ENCODE measurements at places on chromosomes 2 and 18.
A peak's percentile ranks its signal among the peaks of the same experiment; 100 is the strongest.

GRCh38 chr18:3368193-3368592, 81.8 kb upstream of the TGIF1 start:
- no peak for DNase-seq

DNA sequence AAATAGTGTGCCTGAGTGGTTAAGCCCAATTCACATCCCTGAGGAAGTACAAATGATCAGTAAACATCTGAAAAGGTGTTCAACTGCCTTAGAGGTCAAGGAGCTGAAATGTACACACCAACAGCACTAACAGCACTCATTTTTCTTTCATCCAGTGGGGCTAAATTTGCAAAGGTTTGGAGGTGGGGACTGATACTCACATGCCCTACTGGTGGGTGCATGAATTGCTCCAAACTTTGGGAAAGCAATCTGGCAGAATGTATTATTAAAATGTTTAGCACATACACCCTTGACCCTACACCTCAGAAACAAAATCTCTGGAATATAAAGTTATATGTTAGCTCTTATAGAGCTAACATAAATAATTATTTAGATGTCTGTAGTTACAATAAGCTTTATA, 19.0 kb upstream of the FAM178B start:
- no peak for DNase-seq

DNA sequence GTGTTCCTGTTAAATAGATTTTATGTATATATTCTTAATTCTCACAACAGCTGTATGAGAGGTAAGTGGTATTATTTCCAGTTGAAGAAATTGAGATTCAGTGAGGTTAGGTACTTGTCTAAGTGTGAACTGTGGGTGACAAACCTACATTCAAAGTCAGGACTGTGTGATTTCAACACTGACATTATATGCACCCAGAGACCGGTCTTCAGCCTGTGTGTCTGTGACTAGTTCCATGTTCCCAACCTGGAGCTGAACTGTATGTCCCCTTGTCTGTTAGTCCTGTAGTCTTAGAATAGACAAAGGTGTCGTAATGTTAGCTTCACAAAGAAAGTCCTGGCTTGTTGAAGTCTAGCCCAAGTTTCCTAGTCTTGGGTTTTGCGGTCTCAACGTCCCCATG, 17.4 kb downstream of the PLEKHB2 start:
- no peak for DNase-seq

DNA sequence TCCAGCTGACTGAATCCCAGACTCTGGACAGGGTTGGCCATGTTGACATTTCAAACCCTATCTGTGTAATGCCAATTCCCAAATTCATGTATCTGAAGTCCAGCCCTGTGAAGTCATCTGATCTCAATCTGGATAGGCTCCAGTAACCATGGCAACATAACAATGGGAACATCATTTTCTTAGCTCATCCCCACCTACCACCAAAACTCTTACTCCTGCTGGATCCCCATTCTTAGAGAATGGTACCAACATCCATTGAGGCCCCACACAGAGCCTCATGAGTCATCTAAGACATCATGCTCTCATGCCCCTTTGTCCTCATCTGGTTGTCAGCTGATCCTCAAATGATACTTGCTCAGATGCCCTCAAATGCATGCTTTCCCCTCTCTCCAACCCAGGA, 58.9 kb upstream of the TEX51 start:
- no peak for DNase-seq

- no peak for DNase-seq
These were observed 221.6 kb downstream of the PIK3C3 start for GRCh38 chr18:42176599-42176998.

DNA sequence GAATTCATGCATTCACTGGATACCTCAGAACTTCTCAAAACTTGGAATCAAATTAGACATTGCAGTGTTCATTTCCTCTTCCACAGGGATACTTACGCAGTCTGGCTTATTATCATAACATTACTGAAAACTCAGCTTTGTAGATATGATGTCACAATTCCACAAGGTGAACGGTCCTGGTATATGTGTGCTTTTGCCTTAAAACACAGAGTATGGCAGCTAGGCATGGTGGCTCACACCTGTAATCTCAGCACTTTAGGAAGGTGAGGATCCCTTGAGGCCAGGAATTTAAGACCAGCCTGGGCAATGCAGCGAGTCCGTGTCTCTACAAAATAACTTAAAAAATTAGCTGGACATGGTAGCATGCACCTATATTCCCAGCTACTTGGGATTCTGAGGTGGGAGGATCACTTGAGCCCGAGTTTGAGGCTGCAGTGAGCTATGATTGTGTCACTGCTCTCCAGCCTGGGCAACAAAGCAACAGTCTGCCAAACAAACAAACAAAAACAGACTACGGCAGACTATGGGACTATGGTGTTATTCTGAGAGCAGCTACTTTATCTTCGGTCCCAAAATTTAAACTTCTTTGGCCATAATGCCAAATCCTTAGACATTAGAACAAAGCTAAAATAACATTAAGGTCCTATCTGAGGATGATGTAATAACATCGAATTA, 1191.9 kb upstream of the SLC39A10 start:
- no peak for DNase-seq

GRCh38 chr18:45116116-45116515, 435.4 kb downstream of the SETBP1 start:
- no peak for DNase-seq

DNA sequence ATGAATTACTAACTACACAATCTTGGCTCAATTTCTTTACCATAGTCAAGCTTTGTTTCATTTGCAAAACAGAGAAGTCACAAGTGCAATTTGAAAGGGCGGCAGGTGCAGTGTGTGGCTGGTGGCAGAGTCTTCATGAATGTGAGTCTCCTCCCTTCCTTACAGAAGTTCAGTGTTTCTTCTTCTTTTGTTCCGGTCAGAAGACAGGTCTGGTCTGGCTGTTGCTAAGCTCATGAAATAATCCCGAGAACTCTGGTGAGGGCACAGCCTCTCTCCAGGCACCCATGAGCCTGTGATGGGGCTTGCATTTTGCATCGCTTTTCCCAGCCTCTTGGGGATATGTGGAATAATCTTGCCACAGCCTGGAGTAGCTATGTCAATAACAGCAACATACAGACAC, 824.8 kb upstream of the SALL3 start:
- DNase-seq: no peak

DNA sequence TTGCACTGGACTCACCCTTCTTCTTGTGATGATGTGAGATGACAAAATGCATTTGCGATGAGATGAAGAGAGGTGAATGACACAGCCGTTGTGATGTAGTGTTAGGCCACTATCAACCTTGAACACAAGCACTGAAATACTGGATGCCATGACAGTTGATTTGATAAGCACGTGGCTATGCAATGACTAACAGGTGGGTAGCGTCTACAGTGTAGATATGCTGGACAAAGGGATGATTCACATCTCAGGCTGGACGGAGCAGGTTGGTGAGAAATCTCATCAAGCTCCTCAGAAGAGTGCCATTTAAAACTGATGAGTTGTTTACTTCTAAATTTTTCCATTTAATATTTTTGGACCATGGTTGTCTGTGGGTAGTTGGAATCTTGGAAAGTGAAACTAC, 375.8 kb upstream of the LYPD1 start:
- DNase-seq: no peak

DNA sequence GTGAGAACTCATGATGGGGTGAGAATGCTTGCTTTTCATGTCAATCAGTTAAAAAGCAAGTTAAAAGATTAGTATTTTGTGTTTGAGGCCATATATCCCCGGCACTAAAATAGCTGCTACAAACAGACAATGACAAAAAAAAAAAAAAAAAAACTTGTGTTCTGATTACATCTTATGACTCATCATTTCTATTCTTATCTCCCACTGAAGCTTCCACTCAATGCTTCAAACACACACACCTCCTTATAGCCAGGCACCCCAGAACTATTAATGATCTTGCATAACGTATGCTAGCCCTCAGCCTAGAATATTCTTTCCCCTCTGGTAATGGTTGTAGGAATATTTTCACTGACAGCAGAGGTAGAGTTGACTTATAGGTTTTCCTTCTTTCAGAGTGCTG, 778.3 kb downstream of the TRIB2 start:
- no peak for DNase-seq

- no peak for DNase-seq
These were observed 284.5 kb upstream of the MMADHC start for GRCh38 chr2:149872041-149872440.

DNA sequence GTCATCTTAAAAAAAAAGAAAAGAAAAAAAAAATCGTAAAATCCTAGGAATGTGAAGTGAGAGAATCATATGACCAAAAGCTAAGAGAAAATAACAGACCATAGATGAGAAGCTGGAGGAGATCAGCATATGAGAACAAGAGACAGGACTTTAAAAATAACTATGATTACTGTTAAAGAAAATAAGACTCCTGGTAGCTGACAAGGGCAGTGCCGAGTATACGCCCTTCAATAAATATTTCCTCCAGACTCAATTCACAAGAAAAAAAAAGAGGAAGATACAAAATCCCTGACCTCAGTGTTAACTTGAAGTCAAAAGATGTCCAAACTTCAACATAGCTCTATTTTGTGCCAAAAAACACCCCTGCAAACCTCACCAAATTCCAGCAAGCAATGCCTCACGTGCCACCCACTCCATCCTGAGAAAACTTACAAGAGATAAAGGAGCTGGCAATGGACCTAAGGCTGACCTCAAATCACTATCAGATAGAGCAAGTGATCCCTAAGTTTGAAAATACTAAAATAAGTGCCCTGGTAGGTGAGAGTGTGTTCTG, 817.2 kb downstream of the SOCS6 start:
- DNase-seq: no peak

DNA sequence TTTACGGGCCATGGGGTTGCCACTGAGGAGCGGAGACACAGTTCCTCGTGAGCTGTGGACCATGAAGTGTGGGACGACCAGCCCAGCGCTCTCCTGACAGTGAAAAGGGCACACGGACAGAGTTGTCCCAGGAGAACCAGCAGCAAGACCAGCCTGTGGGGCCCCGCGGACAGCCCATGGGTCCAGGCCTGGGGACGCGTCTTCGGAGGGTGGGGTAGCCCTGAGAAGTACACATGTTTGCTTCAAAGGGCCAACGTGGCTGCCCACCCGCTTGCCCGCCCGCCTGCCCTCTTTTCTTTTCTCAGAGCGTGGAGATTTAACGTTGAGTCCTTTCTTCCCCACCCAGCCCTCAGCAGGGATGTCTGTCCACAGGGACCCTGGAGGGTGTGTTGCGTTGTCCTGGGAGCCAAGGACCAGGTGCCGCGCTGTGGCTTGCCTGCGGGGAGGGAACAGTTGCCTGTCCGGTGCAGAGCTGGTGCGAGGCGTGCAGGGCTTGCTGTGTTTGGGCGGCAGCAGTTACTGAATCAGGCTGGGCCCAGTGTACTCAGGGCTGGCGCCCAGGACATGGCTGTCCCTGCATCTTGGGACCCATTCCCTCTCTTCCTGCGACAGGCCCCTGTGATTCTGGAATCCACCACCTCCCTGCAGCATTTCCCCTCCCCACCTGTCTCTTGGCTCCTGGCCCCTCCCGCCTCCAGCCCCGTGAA, 120.1 kb upstream of the HDAC4 start:
- no peak for DNase-seq

DNA sequence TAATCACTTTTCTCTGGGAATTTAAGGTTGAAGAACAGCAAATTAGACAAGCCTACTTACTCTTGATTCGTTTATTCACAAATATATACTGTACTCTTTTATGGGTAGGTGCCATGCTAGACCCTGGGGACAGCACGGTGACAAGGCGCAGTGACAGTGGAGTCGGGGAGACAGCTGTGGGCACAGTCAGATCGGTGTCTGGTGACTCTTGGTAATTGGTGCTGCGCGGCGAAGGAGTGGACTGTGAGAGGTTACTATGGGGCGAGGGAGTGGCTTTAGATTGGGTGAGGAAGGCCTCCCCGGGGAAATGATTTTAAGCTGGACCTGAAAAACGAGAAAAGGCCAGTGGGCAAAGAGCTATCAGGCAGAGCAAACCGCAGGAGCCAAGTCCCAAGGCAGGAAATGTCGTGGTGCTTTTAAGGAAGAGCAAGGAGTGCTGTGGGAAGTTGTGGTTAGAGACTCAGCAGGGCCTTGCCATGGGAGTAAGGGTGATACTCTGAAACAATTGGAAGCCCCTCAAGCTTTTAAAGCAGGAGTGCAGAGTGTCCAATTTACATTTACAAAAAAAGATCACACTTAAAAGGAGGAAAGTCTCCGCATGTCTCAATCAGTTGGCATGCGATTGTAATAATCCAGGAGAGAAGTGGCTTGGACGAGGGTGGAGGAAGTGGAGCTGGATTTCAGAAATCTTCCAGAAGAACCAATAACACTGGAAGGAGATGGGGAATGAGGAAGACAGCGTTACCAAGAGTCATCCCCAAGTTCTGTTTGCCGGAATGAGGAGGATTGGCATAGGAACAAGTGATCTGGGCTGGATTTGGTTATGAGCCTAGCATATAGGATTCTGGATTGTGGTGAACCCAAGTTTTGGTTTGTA, 36.1 kb upstream of the TXNDC2 start:
- no peak for DNase-seq

GRCh38 chr2:234950730-234951663, 820 bp upstream of the SH3BP4 start:
- DNase-seq: no peak

- DNase-seq: peak; percentile 8
These were observed 18.5 kb upstream of the EML6 start for GRCh38 chr2:54704688-54705605.

DNA sequence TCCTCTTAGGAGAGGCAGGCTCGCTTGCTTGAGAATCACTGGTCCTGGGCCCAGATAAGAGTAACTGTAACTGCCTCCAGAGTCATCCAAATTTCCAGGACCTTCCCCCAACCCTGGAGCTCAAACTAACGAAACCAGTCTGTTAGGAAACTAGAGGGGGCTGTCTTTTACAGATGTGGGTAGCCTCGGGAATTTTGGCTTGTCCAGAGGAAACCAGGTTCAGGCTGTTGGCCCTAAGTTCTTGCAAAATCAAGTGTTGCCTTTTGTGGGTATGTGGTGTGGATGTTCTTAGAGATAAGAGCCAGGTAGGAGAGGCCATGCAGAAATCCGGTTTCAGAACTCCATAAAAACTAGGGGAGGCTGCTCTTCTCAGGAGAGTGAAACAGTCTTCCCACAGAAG, 125.0 kb upstream of the DLX2 start:
- no peak for DNase-seq

DNA sequence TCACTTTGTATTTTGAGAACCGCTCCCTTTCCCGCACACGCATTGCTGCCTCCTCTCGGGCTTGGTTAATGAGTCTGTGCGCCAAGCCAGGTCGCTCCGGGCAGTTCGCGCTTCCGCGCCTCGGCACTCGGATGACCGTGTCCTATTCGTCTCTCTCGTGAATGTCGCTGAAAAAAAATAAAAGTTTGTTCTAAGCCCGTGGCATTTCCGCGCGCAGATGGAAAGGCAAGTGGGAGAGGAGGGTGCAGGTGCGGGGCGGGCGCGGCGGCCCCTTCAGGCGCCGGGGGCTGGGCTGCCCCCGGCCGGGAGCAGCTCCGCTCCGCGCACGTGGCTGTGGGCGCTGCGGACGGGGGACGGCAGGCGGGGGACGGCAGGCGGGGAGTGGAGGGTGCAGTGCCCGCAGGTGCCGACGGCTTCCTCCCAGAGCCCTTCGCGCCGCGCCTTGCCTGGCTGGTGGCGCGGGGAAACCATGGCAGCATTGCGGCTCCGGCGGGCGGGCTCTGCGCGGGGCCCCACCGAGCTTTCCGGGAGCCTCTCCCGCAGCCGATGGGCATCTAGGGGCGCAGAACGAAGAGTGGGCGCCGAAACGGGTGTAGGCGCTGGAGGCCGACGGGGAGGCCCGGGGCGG, 159.6 kb upstream of the SIX2 start:
- peak; percentile 30 for DNase-seq

- DNase-seq: no peak
These were observed 133.5 kb upstream of the ALKAL2 start for GRCh38 chr2:421406-421805.

All from NCI-H1417 treated with DMSO at 0.1 percent for 48 hours (cell line).